Activated naive CD8-positive, alpha-beta T cell treated with anti-CD3 and anti-CD28 coated beads, Interleukin-2, amount 10 ng/mL, durations not matched to agents 7 days and 5 days (primary cell): ENCODE measurements at places on chromosomes 2 and 18.

GRCh38 chr18:3923750-3924149, 473.8 kb downstream of the TGIF1 start:
- DNase-seq: no peak

- DNase-seq: no peak
Measured at GRCh38 chr2:15729709-15730544, 138.3 kb downstream of the DDX1 start.

DNA sequence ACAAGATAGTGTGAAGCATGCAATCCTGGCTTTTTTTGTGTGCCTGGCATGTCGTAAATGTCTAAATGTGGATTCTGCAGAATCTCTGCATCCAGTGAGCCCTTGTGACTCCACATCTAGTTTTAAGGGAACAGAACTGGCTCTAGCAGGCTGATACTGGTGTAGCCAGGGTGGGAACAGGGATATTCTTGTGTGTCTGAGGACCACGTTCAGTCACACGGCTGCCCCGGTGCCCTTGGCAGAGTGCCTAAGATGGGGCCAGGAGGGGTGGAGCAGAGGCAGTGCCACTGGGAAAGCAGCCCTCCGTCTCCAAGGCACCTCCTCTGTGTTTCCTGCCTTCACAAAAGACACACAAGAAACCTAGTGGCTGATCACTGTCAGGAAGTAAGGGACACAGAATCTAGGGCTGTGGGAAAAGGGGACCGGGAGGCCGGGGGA, 91.5 kb upstream of the PARD3B start:
- no peak for DNase-seq

DNA sequence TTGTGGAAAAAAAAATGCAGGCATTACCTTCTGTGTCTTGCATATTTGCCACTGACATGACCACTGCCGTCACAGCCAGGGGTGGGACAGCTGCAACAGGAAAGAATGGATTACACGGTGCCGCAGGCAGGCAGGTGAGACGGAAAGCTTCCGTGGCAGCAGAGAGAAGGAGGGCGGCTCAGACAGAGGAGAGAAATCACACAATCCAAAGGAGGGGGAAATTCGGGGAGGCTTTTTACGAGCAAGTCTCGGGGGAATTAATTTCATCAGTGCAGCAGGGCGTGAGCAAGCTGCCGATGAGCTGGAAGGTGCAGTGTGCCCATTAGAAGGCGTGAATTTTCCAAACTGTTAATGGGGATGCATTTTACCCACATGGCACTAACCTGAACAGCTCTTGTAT, 234.8 kb upstream of the PXDN start:
- DNase-seq: no peak

GRCh38 chr2:231991664-231992063, 30.2 kb downstream of the DIS3L2 start:
- DNase-seq: no peak

DNA sequence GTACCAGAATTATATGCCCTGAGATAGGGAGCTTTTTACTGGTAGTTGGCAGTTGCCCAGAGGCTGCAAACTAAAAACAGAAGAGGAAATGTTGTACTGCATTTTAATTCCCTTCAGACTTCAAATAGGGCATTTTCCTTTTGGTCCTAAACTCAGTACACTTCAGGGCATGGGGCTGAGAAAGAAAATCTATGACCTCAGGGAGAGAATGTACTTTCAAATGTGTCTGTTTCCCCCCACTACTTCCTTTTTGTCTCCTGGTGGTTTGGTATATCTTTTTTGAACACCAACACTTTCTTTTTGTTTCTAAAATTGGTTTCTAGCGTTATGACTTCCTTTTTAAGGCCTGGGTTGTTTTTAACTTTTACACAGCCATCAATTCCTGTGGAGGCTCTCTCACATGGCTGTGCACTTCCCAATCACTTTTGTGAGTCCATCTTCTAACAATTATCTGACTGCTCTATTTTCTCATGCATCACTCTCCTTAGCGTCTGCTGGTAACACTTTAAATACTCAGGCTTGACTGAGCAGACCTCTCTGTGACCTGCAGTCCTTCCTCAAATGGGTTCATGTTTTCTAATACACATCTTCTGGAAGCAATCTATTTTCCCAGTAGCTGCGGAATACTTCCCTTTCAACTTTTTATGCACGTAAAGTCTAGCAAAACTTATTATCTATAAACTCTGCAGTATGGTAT, 596.0 kb downstream of the LRP1B start:
- DNase-seq: no peak

DNA sequence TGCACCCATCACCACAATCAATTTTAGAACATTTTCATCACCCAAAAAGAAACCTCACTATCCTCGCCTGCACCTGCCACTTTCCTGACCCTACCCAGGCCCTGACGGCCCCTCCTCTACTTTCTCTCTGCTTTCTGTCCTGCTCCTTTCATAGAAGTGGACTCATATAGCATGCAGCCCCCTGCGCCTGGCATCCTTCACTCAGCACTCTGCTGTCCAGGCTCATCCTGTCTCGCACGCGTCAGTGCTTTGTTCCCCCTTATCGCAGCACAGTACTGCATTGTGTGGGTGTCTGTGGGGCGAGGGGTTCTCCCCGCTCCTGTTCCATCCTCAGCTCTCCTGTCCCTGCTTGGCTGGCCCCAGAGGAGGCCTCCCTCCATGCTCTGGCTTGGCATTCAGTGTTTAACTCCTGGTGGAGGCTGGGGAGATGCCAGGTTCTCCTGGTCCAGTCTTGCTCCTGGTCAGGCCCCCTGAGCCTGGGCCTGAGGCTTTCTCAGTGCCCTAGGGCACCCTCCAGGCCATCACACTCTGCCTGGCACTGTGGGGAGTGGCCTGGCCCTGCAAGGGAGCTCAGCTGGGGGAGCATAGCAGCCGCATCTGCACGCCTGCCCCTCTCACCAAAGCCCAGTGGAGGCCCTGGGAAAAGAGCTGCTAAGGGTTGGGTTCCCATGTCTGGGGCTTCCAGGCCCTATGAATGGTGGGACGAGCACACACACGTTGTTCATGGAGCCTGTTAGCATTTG, 6.6 kb upstream of the TUBB6 start:
- no peak for DNase-seq

- DNase-seq: no peak
Measured at GRCh38 chr2:141341444-141341843, 789.4 kb downstream of the LRP1B start.

GRCh38 chr2:201925056-201925455, 108.6 kb upstream of the FZD7 start:
- no peak for DNase-seq

DNA sequence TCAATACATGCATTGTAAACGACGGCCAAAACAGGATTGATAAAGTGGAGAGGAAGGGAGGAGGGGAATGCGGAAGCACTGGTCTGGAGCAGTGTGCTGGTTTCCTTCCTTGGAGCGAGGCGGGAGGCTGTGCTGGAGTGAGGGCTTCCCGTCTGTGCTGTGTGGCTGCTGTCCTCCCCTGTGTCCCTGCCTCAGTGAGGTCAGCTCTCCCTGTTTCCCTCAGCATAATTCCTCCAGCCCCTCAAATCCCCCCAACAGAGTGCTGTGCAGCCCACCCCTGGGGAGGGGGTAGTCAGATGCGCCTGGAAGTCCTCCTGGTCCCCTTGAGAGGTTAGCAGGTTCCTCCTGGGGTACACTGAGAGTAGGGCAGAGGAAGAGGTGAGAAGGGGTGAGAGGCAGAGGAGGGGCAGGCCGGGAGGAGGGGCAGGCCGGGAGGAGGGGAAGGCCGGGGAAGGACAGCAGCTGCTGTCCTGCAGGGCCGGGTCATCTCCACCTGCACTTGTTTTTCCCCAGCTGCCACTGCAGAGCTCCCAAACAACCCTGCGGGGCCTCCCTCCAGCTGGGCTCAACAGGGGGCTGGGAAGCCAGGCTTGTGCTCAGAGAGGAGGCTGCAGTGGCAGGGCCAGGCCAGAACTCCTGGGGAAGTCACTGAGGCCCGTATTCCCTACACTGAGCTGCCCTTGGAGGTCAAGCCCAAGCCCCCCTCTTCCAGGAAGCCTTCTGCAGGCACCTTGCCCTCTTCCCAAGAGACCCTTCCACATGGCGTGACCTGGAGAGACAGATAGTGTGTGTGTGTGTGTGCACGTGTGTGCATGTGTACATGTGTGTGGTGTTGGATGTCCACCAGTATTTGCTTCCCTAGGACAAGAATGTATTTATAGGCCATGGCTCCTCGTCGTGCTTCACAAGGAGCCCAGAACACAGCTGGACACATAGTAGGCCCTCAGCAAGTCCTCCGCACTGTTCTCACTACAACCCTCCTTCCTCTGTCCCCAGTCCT, 13.2 kb upstream of the ATP6V1B1 start:
- DNase-seq: peak; percentile 17

DNA sequence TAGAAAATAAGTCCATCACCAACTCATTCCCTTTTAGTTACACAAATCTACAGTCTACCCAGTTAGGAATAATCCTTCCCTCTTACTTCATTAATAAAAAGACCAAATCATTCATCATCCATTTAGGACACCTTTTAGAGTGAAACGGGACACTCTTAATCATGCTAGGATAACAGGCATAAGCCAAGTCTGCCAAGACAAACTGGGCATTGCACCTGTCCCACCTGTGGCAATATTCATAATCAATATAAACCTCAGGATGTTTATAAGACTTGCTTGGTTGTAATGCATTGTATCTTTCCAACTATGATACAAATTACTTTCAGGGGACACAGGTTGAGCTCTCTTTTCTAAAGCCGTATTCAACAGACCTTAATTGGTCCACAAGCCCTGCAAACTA, 82.7 kb upstream of the SH3BP4 start:
- DNase-seq: no peak

GRCh38 chr2:239298116-239298804, 102.6 kb downstream of the HDAC4 start:
- peak; percentile 75 for DNase-seq

DNA sequence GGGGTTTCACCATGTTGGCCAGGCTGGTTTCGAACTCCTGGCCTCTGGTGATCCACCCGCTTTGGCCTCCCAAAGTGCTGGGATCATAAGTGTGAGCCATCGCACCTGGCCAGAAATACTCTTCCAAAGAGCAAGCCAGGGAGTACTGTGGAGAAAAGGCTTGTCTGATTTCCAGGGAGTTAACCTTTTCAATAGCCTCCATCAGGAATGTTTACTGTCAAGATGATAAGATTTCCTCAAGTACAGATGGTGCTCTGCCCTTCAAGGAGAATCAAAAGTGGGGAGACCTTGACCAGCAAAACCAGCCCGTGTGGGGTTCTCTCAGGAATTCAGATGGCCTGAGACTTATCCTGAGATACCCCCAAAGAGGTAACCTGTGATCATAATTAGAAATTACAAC, 237.2 kb downstream of the PRKCE start:
- no peak for DNase-seq

GRCh38 chr2:101665312-101665711, 32.2 kb upstream of the MAP4K4 start:
- DNase-seq: no peak

DNA sequence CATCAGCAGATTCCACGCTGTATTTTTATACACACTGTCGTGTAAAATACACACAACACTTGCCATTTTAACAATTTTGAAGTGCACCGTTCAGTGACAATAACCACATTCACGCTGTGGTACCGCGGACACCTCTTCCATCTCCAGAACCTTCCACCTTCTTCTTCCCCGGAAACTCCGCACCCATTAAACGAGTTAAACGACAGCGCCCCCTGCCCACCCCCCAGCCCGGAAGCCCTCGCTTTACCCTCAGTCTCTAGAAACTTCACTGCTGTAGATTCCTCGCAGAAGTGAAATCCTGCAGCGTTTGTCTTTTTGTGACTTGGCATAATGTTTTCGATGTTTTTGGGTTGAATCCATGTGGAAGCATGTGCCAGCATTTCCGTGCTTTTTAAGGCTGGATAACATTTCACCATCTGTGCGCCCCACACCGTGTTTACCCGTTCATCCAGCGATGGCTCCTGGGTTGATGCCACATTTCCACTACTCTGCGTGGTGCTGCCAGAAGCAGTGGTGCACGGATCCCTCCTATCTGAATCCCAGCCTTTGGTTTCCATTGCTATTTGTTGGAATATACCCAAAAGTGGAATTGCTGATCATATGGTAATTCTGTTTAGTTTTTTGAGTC, 32.0 kb upstream of the TMEM18 start:
- no peak for DNase-seq

- no peak for DNase-seq
Measured at GRCh38 chr18:36522509-36522908, 225.0 kb downstream of the FHOD3 start.

DNA sequence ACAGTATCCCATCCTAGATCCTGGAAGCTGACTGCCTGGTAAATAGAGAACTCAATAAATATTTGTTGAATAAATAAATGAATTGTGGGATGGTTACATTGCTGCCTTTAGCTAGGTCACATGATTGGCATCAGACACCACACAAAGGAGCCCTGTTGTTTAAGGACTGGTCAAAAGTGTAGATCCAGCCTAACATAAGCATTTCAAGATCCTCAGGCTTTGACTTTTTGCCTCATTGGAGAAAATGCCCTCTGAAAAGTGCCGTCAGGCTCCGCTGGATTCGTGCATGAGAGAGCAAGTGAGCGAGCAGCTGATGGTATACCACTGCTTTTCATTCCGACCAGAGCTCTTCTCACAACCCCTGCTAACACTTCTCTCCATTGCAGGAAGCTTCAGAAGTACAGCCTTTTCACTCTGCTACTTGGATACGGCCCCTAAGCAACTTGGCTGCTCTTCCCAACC, 1.3 kb upstream of the ZNF24 start:
- DNase-seq: no peak

DNA sequence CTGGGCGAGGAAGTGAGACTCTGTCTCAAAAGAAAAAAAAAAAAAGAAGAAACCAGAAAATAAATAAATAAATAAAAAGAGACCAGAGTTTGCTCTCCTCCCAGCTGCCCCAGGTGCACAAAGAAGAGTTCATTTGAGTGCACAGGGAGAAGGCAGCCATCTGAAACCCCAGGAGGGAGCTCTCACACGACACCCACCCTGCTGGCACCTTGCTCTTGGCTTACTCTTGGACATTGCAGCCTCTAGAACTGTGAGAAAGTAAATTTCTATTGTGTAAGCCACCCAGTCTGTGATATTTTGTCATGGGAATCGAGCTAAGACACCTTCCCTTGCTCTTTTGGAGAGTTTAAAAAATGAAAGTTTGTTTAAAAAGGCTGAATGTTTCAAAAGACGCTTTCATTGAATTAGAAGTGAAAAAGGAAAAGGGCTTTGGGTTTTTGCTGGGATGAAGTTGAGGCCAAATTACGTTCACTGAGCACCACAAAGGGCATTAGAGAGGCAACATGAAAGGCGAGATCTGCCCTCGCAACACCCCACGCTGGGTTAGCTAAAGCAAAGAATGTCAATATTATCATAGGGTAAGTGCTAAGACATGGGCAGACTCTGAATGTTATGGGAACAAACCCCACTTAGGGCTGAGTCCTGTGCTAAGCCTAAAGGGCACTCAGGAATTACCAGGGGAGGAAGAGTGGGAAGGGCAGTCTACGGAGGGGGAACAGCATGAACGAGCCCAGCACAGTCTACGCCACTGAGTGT, 128.9 kb upstream of the RIOK3 start:
- DNase-seq: no peak

DNA sequence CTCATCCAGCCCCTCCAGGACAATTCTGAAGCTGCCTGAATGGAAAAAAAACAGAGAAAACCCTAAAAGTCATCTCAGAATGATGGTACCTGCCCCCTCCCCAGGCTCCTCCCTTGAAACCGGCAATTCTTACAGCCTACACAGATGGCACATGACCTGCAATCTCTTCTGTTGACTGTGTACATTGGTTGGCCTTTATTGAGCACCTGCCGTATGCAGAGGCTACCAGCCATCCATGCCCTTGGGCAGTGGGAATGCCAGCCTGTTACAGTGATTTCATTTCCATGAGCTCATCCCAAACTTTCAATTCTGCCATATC, 57.1 kb downstream of the EMX1 start:
- DNase-seq: no peak
